K562 (cell line): ENCODE measurements at places on chromosomes 16 and 17. TPM values are rescaled to one million over a fixed set of nuclear protein-coding genes. Genes with fewer than 3 reads are reported as not detected.

Gene YPEL2
- polyA plus RNA-seq, result 0.59 and 0.68 TPM in 2 replicates

- DNase-seq, result no peak
Measured at GRCh38 chr16:77172951-77173350, 18.0 kb upstream of the MON1B start.

- DNase-seq, result peak; percentile 31
Measured at GRCh38 chr17:36183001-36183971, 6.8 kb upstream of the TBC1D3B start.

Gene OR1F1
- 0.12 and 0.25 TPM in 2 replicates for polyA plus RNA-seq

- DNase-seq, result no peak
Measured at GRCh38 chr16:84503751-84504395, 586 bp downstream of the MEAK7 start.

Gene ABCC11
- polyA plus RNA-seq, result not detected in 2 replicates

DNA sequence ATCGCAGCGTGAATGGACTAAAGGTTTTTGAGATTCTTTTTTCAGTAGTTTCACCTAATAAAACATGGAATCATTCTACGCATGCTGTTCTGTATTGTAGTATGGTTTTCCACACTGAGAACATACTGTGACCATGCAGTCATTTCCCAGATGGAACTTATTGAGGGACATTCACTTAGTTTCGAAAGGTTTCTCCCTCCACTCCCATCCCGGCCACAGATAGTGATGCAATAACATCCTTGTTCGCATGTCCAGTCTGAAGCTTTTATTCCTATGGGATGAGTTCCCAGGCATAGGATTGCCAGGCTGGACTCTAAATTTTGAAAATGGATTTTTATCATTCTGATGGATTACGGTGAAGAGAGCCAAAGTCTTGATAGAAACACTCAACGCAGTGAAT lies 420.4 kb downstream of the WWOX start:
- no peak for DNase-seq

- no peak for DNase-seq
Measured at GRCh38 chr17:17139972-17140589, 66.1 kb downstream of the PLD6 start.

- DNase-seq, result no peak
Measured at GRCh38 chr17:31559584-31560501, 168.4 kb downstream of the RAB11FIP4 start.

- DNase-seq, result no peak
Measured at GRCh38 chr17:82679586-82680465, 18.7 kb downstream of the RAB40B start.

Gene PYY
- not detected in 2 replicates for polyA plus RNA-seq

Gene CSF3
- 0.19 TPM in 1 of 2 replicates, not detected in the other for polyA plus RNA-seq

DNA sequence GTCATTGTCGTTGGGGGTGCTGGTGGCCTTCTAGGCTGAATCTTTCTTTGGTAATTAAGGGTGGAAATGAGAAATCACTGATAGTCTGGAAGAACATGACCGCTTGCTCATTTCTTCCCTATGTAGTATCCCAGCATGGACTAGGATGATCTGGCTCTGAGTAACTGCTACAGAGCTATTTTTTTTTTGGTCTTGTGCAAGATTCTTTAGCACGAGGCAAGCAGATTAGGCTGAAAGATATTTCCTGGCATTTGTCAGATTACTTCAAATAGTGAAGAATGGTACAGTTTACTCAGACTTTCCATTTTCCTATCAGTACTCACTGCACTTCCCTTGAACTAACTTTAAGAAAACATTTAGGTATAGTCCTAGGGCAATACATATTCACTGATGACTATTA lies 89.0 kb downstream of the SYCE1L start:
- no peak for DNase-seq

GRCh38 chr16:2779151-2779920 lies 2.3 kb upstream of the ELOB start:
- no peak for DNase-seq

DNA sequence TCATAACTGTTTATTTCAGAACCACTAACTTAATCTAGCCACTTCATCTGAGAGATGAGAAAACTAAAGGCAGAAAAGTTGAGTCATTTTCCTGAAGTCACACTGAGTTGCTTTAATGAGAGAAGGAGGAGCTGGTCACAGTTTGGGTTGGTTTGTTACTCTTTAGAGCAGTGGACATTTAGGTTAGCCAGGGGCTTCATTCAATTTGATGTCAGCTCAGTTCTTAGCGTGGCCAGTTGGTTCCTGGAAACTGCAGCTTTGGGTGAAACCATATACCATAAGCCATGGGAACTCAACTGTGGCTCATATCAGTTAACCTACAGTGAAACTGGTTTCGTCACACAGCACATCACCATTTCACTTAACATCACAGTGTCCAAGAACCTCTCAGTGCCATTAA lies 59.2 kb upstream of the ADORA2B start:
- DNase-seq, result no peak

GRCh38 chr16:11032000-11032921 lies 87.9 kb downstream of the CLEC16A start:
- DNase-seq, result no peak

Gene CD300H
- polyA plus RNA-seq, result not detected in 2 replicates

Gene APOBR
- 4.2 and 6.1 TPM in 2 replicates for polyA plus RNA-seq

GRCh38 chr17:55649957-55650597 lies 72.6 kb downstream of the TMEM100 start:
- no peak for DNase-seq

DNA sequence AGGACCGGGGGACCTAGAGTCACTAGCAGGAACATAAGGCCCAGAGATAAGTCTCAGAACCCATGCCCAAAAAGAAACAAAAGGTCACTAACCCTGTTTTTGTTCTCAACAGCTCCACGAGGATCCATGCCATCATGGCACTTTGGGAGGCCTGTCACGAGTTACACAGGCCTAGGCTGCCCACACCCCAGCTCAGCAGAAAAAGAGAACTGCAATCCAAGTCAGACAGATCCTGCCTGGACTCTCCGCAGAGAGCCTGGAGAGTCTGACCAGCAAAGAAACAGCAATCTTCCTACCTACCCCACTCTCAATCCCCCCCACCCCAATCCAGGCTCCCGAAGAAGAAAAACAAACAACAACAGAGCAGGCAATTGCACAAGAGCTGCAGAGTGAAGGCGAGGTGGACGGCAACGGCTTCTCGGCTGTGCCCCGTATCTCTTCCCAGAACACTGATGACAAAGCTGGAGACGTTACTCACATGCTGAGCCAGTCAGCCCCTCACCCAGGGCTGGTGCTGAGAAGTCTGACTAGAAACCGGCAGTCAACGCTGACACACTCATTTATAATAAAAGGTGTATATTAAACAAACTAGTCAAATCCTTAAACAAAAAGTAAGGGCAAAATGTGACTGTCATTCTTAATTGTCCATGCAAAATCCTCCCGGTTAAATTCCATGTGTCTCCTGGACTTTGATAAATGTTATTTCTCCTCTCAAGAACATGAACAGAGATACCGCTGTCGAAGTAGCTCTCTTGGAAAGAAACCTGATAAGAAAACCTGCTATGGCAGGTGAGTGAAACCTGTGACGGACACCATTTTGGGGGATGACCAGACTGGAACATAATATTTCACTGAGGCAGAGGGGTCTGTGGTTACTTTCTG lies 89.3 kb downstream of the SMG6 start:
- peak; percentile 55 for DNase-seq

Gene FBXW10
- polyA plus RNA-seq, result not detected in 2 replicates

- peak; percentile 74 for DNase-seq
Measured at GRCh38 chr16:53159781-53160436, 105.1 kb downstream of the CHD9 start.

Gene ATP2A1
- 1.4 and 1.8 TPM in 2 replicates for polyA plus RNA-seq

- DNase-seq, result peak; percentile 65
Measured at GRCh38 chr16:84928679-84929420, 82.5 kb downstream of the ZDHHC7 start.

Gene PIRT
- polyA plus RNA-seq, result not detected in 2 replicates

Gene BICDL2
- polyA plus RNA-seq, result not detected in 2 replicates

Gene MRM3
- 19.4 and 24.4 TPM in 2 replicates for polyA plus RNA-seq
